Type B pancreatic cell (in vitro differentiated cells): ENCODE measurements at places on chromosomes 4 and X.

DNA sequence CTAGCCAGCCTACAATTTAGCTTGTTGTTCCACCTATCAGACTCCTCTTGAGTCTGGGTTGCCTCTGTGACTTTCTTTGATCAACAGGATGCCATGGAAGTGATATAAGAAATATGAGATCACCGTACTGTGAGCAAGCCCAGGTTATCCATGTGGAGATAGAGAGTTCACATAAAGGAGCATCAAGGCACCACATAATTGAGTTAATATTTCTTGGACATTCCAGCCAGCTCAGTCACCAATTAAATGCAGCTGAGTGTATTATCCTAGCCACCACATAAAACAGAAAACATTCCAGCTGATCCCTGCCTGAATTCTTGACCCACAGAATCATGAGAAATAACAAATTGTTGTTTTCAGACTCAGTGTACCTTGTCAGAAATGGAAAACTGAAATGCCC is 253.6 kb downstream of the PPP1R2C start:
- DNase-seq, result no peak

- DNase-seq, result no peak
These were observed 21.1 kb downstream of the AIFM1 start for GRCh38 chrX:130144509-130144908.

DNA sequence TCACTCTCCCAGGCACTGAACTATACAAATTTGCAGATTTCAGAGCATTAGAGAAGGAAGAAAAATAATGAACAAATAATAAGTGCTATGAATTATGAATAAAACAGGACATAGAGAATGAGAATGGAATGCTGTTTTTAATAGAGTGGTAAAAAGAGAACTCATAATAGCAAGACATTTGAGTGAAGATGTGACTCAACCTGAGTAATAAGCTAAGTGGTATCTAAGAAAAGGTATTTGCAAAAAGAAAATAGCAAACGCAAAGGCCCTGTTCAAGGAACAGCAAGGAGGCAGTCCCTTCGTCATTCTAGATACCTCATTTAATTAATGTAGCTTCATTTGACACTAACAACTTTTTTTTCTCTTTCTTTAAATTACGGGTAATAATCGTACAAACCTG is 1910.0 kb upstream of the TENM3 start:
- no peak for DNase-seq

DNA sequence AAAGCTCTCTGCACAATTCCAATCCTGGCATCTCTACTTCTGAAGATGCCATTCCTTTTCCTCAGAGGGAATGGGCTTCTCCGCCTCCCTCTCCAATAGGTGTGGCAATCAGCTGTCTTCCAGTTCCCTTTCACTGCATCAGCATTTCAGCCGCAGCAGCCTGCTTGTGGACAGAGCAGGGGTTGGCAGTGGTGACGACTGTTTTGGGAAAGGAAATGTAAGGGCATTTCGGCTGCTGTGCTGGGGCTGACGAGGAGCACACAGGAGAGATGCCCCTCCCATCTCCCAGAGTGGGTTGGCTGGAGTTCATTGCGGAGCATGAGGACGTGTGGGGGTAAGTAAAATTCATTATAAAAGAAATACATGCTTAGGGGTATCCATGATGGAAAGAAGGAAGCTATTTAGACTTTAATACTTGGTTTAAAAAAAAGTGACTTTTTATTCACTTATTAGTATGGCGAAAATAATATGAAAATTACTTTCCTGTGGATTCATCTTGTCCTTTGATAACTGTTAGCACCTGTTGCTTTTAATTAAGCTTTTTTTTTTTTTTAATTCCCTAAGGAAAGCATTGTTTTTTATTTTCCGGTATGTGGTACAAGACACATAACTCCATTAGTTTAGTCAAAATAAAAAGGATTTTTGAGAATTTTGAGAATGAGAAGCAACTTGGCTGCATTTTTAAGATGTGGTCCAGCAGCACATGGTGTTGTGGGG is at the start of gene LIMCH1:
TSS of gene LIMCH1 (plus strand) at position 141 of the 717 bp plus-strand sequence. CDS start 67,839 bp downstream, outside the sequence.
- no peak for DNase-seq

- DNase-seq, result no peak
These were observed 6.1 kb upstream of the CYSLTR1 start for GRCh38 chrX:78333521-78333920.
